Activated T-helper 1 cell treated with Interleukin-2 at 50 U/mL for 16 hours (primary cell): ENCODE measurements at places on chromosomes 16 and 17.

DNA sequence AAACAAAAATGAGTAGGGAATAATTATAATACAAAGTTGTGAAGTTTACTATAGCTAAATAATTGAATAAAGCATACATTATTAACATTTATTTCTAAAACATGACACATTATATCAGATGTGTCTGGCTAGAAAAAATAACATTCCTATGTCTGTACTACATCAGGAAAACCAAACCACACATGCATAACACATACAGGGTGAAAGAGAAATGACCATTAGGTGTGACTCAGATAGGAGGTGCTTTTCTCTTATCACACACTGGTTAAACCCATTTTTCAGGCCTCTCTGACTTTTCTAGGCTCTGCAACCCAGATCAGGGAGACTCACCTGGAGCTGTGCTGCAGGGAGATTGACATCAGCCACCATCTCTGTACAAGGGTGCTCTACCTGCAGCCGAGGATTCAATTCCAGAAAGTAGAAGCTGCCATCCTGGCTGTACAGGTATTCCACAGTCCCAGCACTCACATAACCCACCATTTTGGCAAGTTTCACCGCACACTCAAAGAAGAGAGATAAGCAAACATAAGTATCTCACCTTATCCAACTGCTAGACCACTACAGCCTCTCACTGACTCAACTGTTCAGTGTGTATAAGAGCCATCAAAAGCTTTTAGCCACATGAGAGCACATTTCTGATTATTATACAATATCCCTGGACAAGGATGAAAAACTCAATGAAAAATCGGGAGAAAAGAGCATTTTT lies 116.6 kb upstream of the C17orf78 start:
- no peak for DNase-seq

DNA sequence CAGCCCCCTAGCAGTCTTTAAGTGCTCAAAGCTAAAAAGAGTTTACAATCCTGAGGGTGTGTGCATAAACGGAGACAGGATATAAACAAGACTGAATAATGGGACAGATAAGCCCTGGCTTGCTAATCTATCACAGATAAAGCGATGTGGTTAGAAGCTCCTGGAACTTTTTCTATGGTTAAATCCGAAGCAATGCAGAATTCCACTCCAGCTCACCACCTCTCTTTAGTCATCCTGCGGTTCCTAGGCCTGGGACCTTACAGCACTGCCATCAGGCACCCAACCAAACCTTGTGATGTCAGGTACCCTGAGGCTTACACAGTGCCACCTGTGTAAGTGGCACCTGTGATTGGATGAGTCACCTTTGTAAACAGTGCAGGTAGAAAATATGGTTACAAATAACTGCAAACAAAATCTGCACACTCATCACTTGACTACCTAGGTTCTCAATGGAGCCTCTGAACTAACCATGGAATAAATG lies 31.5 kb upstream of the B4GALNT2 start:
- no peak for DNase-seq

- no peak for DNase-seq
Observed at GRCh38 chr17:39564211-39564848, 43.4 kb downstream of the NEUROD2 start.

GRCh38 chr17:80035687-80035936 lies at the start of gene TBC1D16:
Gene TBC1D16, minus strand, starts transcription at chr17:80035872. Its CDS starts 22,325 bp downstream, at chr17:80013547.
- DNase-seq = no peak

- no peak for DNase-seq
Observed at GRCh38 chr16:89467382-89467781, 23.0 kb downstream of the ANKRD11 start.

GRCh38 chr17:53844491-53845107 lies 21.9 kb downstream of the KIF2B start:
- no peak for DNase-seq

DNA sequence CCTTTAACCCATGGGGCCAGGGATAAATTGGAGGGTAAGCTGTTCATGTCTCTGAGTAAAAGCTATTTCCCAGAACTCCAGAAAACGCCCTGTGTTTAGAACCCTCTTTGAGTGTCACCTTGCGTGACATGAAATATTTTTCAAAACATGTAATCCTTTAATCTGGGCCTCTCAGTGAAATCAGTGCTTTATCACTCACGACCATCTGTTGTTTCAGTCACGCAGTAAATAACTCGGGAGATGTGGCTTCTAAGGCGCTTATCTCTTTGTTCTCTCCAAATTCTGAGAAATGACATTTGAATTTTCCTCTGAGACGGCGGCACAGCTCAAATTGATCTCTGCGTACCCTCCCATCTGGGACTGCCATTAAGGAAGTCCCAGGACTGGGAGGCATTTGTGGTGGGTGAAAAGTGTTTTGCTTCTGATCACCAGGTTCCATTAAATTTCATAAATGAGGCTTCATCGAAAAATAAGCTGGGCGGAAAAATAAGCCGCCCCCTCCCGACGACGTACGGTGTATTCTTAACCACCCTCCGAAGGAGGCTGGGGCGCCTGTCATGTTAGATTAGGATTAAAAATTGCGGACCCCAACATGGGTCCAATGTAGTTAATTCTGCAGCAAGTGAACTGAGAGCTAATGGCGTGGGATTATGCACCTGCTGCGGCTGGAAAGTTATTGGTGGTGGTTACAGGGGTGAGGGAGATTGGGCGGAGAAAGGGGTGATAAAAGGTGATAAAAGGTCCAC lies 12.7 kb downstream of the WFDC1 start:
- no peak for DNase-seq

DNA sequence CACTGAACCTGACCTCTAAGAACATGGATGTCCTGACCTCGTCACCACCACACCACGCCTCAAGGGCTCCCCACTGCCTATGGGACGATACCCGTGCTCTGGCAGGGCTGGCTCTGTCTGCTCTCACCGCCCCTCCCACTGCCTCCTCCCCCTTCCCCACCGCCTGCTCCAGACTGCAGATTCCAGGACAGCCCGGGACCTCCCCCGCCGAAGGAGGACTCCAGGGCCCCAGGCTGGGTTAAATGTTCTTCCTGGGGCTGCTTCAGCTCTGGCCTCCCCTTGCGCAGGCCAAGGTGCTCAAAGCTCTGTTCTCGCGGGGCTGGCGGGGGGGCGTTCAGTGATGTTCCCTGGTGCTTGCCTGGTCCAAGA lies 3.1 kb downstream of the NPW start:
- DNase-seq = no peak

DNA sequence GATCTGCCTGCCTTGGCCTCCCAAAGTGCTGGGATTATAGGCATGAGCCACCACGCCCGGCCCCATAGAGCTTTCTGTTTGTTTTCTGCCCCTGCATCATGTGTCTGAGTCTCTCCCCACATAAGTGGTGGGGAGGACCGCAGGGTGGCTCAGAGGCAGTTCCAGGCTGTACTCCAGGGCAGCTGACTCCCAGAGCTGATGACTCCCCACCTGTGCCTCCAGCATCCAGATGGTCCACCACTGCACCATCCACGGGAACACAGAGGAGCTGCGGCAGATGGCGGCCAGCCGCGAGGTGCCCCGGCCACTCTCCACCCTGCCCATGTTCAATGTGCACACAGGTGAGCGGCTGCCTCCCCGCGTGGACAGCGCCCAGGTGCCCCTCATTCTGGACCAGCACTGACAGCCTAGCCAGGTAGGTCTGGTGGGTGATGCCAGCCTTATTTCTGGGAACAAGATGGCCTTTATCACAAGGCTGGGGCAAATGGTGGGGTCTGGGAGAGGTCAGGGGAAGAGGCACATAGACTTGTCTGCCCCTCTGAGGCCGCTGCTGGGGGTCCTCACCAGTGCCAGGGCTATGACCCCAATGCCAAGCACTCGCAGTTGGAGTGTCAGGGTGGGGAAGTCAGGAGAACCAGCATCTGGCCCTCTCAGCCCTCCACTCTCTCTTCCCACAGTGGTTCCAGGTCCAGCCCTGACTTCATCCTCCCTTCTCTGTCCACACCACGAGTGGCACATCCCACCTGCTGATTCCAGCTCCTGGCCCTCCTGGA lies 9.4 kb downstream of the SGCA start:
- DNase-seq = no peak

DNA sequence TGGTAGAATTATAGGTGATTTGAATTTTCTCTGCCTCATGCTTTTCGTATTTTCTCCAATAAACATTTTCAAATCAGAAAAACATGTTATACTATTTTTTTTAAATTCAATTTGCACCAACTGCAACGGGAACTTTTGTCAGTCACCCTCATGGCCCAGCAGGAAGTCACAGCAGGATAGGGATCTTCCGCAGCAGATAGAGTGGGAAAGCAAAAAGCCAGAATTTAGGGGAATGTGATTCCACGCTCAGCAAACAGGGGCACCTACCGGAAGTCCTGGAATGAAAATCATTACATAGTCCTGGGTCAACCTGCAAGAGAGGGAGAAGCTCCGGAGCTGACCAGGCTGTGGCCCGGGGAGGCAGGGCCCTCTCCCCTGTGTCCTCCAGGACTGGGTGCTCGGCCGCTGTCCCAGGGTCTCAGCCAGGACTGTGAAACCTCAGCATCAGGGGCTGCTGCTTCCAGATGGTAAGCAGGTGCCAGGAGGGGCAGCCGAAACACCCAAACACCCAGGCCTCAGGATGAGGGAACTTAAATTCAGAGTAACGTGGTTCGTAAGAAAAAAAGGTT lies 3.9 kb downstream of the SLC47A2 start:
- DNase-seq = no peak
